ENCODE measurements at places on chromosomes 1 and 21.
A peak's percentile ranks its signal among the peaks of the same experiment; 100 is the strongest.

- no peak for DNase-seq
Observed at GRCh38 chr1:39902460-39902807, 717 bp upstream of the MYCL start.

GRCh38 chr1:203124546-203125317, 2.8 kb upstream of the ADORA1 start:
- DNase-seq = no peak

GRCh38 chr1:44924835-44925464, 61.4 kb downstream of the EIF2B3 start:
- no peak for DNase-seq

GRCh38 chr1:44327679-44328491, 27.2 kb downstream of the ERI3 start:
- peak; percentile 28 for DNase-seq

- no peak for DNase-seq
Observed at GRCh38 chr1:87058343-87058649, 143.9 kb downstream of the HS2ST1 start.

DNA sequence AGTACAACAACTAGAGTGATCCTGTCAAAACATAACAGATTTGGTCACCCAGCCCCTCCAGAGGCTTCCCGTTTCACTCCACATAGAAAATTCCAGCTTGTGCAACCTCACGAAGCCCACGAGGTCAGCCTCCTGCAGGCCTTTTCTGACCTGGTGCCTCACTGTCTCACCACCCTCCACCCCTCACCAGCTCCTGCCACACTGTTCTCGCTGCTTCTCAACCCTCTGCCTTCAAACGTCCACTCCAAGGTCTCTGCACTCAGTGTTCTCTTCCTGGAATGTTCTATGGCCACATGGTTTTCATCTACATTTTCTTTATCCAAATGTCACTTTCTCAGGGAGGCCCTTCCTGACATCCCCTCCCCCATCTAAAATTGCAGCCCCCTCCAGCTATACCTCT, 178.9 kb downstream of the DHRS3 start:
- DNase-seq = no peak

- DNase-seq = no peak
Observed at GRCh38 chr1:198833706-198834503, 195.1 kb downstream of the PTPRC start.

GRCh38 chr1:204190212-204191211, 5.8 kb downstream of the KISS1 start:
- peak; percentile 32 for DNase-seq

DNA sequence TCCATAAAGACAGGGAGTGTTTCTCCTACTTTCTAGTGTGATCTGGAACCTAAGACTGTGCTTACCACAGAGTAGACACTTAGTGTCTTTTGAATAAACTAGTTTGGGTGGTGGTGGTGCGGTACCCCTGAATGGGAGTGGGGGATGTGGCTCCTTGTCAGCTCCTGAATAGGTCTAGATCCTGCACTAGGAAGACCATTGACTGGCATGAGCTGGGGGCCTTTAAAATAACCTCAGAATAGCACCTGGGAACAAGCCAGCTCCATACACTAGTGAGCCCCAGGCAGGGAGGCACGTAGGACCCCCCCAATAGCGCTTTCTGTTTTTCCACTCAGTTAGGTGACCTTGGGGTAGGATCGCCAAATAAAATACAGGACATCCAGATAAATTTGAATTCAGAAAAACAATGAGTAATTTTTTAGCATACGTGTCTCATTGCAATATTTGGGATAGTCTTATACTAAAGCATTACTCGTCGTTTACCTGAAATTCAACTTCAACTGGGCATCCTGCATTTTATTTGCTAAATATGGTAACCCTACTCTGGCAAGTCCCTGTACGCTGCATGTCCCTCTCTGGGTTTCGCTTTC, 45.6 kb downstream of the AZIN2 start:
- no peak for DNase-seq

GRCh38 chr1:97212671-97213070, 491.1 kb downstream of the PTBP2 start:
- DNase-seq = no peak

- no peak for DNase-seq
Observed at GRCh38 chr21:36697060-36697850, 1.7 kb upstream of the SIM2 start.

- DNase-seq = peak; percentile 49
Observed at GRCh38 chr1:228459091-228459993, 27.8 kb upstream of the RNF187 start.

DNA sequence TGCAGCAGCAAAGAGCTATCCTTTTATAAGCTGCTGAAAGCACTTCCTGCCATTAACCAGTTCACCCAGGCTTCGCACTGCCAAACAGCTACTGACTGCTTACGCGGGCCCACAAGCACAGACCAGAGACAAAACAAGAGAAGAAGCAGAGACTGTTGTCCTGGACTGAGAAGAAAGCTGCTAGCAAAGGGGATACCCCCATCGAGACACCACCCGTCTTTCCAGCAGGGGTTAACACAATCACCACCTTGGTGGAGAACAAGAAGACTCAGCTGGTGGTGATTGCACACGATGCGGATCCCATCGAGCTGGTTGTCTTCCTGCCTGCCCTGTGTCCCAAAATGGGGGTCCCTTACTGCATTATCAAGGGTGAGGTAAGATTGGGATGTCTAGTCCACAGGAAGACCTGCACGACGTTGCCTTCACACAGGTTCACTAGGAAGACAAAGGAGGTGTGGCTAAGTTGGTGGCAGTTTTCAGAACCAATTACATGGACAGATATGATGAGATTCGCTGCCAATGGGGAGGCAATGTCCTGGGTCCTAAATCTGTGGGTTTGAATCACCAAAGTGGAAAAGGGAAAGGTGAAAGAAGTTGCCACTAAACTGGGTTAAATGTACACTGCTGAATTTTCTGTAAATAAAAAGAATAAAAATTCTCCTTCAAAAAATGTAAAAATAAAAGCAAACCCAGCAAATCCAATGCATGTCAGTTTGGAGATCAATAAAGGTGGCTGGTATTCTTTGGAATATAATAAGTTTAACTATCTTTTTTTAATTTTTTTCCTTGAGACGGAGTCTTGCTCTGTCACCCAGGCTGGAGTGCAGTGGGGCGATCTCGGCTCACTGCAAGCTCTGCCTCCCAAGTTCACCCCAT, 1.2 kb downstream of the FMO5 start:
- no peak for DNase-seq

DNA sequence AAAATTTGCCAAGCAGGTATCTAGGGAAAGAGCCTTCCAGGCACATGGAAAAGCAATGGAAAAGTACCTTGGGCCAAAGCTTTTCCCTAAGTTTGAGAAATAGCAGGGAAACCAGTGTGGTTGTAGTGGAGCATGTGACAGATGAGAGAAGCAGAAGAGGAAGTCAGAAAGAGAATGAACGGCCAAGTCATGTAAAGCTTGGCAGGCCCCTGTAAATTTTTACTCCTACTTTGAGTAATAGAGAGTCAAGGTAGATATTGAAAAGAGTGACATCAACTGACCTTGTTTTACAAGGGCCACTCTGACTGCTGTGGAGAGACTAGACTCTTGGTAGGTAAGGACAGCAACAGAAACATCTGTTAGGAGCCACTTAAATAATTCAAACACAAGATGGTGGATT, 180.9 kb upstream of the PRMT6 start:
- DNase-seq = peak; percentile 4

GRCh38 chr1:34113362-34113761, 51.7 kb downstream of the CSMD2 start:
- no peak for DNase-seq

GRCh38 chr1:154767315-154768240, 102.5 kb downstream of the KCNN3 start:
- peak; percentile 80 for DNase-seq

- DNase-seq = peak; percentile 35
Observed at GRCh38 chr1:61050541-61051442, 31.6 kb upstream of the NFIA start.

GRCh38 chr1:207898260-207898659, 12.7 kb downstream of the CD34 start:
- DNase-seq = no peak

DNA sequence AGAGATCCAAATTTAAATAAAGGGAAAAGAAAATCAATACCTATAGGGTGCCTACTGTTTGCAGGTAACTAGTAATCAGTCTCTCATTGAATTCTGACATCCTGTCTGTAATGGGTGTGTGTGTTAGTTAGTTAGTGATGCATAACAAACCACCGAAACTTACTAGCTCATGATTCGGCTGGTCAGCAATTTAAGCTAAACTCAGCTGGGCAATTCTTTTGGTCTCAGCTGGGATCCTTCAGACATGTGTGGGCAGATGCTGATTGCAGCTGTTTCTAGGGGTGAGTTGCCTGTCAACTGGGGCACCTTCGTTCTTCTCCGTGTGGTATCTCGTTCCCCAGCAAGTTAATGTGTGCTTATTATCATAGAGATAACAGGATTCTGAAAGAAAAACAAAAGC, 40.2 kb upstream of the ZNF124 start:
- DNase-seq = no peak

DNA sequence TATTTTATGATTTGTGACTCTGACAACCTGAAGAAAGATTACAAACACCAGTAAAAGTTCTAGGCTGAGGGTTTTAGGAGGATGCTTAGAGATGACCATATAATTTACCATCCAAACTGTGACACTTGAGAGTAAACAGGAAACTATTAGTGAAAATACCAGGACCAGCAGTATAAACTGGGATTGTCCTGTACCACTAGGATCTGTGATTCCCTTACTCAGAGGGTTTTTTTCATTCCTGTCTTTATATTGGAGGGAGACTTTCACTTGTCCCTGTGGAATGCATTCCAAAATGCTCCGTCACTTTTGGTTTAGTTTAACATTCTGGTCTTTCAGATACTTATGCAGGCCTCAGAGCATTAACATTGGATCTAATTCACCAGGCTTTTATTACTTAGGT, 482.9 kb downstream of the PTBP2 start:
- no peak for DNase-seq

- DNase-seq = peak; percentile 61
Observed at GRCh38 chr1:62508187-62508758, 71.4 kb downstream of the USP1 start.

GRCh38 chr1:65658122-65658521, 134.6 kb upstream of the PDE4B start:
- no peak for DNase-seq

DNA sequence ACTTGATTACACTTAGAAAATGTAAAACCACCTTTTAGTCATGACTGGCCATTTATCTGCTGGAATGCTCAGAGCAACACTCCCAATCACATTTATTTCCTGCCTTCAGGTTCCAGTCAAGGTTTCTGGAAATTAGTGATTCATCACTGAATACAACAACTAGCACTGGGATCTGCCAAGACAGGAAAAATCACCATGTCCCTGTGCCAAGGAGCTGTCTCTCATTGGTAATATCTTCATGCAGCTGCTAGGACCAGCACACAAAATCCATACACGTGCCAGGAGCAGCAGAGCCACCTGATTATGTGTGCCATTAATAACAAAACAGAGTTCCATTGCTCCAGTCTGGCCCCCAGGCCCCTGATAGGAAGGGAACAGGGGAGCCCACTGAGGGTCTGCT, 194.6 kb downstream of the TNR start:
- DNase-seq = no peak

DNA sequence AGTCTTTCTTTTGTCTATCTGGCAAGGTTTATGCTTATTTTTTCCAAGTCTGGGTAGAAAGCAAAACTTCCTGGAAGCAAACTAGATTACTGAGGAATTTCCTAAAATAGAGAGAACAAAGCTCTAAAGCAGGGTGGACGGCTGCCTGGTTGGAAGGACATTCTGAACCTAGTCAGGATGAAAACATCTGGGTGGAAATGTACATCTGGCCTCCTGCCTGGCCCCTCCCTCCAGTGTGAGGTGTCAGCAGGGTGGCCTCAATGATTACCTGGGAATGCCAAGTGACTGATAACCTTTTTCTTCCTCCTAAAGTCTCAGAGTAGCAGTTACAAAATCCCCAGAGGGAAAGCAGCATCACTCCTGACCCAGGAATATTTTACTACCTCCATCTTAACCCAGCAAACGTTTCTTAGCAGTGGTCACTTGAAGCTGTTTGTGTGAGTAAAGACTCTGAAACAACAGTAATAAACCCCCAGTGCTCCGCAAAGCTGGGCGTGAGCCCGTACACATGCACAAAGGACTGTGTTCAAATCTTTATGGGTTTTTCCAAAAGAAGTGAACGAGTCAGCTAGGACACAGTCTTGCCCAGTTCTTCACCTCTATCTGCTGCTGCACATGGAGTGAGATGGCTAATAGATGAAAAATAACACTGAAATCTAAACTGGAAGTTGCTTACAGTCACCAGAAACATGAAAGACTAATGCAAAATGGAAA, 18.9 kb downstream of the ANGPTL7 start:
- no peak for DNase-seq

DNA sequence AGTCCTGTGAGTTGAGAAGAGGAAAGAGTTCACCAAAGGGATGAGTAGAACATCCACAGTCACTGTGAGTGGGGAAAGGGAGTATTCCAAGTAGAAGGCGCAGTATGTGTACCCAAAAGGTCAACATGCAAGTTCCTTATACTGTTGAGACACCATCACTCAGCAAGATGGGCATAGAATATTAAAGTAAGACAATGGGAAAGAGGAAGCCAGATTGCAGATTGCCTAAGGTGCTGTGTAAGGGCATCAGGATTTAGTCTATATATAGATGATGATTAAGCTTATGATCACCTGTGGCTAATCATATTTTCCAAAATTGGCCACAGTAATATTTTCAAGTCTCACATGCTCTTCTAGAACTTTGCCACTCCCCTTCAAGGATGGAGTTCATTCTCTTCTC, 120.1 kb upstream of the CAMK1G start:
- DNase-seq = no peak

GRCh38 chr1:71533950-71534349, 453.1 kb upstream of the ZRANB2 start:
- DNase-seq = no peak

GRCh38 chr1:31401241-31401640, 11.8 kb upstream of the SERINC2 start:
- DNase-seq = no peak

- no peak for DNase-seq
Observed at GRCh38 chr1:155622191-155622590, 12.2 kb downstream of the MSTO1 start.

- peak; percentile 89 for DNase-seq
Observed at GRCh38 chr1:226034482-226034881, 28.0 kb upstream of the H3-3A start.

DNA sequence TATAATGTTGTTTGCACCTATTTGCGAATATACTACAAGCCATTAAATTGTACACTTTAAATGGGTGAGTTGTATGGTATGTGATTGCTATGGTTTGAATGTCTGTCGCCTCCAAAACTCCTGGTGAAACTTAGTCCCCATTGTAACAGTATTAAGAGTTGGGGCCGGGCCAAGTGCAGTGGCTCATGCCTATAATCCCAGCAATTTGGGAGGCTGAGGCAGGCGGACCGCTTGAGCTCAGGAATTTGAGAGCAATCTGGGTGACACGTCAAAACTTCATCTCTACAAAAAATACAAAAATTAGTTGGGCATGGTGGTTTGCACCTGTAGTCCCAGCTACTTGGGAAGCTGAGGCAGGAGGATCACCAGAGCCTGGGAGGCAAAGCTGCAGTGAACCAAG, 12.0 kb upstream of the SIM2 start:
- no peak for DNase-seq

GRCh38 chr1:211198111-211198510, 61.1 kb upstream of the RCOR3 start:
- DNase-seq = no peak

GRCh38 chr1:230224101-230224960, 157.3 kb downstream of the GALNT2 start:
- no peak for DNase-seq

- no peak for DNase-seq
Observed at GRCh38 chr1:198635964-198636363, 2.9 kb upstream of the PTPRC start.

- DNase-seq = peak; percentile 6
Observed at GRCh38 chr1:55670331-55671082, 455.3 kb upstream of the USP24 start.

GRCh38 chr1:55750628-55750995, 535.4 kb upstream of the USP24 start:
- DNase-seq = no peak

Measured in Ammon's horn (tissue), 1 donor.